ENCODE measurements at places on chromosomes 12 and 14. TPM values are rescaled to one million over a fixed set of nuclear protein-coding genes. Genes with fewer than 3 reads are reported as not detected.

GRCh38 chr12:61490526-61491498 lies 769.4 kb upstream of the USP15 start:
- DNase-seq: no peak

GRCh38 chr12:6954316-6955107 lies 3.4 kb downstream of the PTPN6 start:
- DNase-seq: peak; percentile 54

DNA sequence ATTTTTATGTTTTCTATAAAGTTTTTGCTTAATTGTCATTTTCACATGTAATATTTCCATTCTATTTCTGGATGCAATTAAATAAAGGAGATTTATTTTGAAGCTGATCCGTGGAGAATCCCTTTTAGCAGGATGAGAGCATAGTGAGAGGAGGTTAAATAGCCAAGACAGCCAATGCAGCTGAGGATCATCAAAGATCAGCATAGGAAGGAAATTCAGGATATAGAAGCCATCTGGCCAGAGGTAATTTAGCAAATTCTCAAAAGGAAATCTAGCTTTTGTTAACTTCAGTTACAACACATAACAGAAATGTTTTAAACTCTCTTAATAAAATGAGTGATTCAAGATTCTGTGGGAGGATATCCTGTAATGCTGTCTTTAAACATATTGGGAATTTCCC lies 122.8 kb upstream of the PDE3A start:
- no peak for DNase-seq

DNA sequence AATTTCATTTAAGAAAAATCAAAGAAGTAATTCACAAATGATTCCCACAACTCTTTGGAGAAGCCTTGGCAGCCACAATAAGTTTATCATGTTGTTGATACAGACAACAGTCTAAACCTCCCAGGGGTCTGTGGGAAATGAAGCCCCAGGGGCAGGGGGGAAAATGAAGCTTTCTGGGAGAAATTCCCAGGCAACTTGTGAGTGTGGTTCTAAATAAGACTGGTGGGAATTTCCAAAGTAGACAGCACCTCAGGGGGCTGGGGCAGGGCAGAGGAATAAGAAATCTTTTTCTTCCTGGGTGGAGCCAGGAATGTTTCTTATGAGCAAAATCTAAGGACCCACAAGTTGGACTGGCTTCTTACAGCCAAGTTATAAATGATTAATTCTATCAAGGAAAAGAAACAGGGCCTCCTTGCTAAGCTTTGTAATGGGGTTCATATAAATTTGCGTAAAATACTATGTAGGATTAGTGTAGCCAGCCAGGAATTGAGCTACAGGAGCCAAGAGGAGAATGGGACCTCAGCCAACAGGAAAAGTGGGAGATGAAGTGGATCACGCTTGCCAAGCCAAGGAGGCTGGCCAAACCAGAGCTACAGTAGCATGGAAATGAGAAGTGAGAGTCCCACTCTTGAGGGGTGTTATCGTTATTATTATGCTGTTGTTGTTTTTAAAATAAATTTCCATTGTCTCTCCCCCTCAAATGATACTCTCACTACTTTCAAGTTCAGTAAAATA lies 182.9 kb upstream of the FAR2 start:
- DNase-seq: no peak

DNA sequence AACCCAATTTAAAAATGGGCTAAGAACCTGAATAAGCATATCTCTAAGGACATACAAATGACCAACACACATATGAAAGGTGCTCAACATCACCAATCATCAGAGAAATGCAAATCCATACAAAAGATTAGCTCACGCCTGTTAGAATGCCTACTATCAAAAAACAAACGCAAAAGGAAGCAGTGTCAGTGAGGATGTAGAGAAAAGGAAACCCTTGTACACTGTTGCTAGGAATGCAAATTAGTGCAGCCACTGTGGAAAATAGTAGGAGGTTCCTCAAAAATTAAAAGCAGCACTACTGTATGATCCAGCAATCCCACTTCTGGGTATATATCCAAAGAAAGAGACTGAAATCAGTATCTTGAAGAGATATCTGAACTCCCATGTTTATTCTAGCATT lies 133.0 kb downstream of the CPNE8 start:
- no peak for DNase-seq

DNA sequence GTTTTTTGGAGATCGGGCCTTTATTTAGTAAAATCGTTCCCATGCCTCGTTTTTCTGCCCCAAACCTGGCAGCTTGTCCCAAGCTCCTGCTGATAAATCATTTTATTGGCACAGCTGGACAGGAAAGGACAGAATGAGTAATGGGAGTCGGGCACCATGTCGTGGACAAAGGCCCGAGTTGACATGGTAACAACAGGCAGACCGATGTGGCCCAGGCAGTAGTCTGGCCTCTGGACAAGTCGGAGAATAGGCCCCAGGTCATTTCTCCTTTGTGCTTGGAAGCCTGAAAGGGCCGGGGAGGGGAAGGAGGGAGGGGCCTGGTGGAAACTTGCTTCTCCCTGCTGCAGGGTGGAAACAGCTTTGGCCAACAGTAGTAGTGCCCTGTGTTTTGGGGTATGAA lies 234.9 kb downstream of the SUDS3 start:
- DNase-seq: no peak

DNA sequence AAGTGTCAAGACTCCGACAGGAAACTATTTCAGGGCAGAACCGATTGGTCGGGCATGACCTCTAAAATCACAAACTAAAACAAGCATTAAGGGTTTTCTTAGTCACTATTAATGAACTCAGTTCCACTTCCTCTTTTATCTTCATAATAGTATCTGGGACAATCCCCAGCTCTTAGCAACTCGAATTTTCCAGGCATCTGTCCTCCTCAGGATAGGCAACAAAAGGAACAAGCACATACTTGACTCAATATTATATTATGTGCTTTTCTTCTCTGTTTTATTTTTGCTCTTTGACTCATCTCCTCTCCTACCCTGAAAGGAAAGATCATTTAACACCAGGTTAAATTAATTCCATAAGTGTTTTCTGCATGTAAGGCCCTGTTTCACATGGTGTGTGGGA lies 638.3 kb upstream of the TBX3 start:
- no peak for DNase-seq

- DNase-seq: no peak
Observed at GRCh38 chr12:54251667-54252284, 28.1 kb downstream of the CBX5 start.

- no peak for DNase-seq
Observed at GRCh38 chr14:52846591-52846990, 55.2 kb upstream of the GNPNAT1 start.

DNA sequence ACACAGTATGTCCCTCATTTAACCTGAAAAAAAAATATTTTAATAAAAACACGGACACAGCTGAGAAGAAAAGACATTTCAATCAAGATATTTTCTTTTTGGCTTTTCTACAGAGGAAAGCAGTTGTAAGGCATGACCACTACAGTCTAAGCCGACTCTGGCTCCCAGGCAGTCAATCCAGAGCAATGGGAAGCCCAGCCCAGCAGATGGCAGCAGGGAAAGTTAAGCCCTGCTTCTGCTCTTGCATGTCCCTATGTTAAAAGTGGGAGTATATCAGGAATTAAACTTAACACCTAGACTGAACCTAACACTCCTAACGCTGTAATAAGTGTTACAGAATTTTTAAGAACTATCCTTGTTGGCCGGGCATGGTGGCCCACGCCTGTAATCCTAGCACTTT lies 19.5 kb upstream of the HAL start:
- DNase-seq: no peak

DNA sequence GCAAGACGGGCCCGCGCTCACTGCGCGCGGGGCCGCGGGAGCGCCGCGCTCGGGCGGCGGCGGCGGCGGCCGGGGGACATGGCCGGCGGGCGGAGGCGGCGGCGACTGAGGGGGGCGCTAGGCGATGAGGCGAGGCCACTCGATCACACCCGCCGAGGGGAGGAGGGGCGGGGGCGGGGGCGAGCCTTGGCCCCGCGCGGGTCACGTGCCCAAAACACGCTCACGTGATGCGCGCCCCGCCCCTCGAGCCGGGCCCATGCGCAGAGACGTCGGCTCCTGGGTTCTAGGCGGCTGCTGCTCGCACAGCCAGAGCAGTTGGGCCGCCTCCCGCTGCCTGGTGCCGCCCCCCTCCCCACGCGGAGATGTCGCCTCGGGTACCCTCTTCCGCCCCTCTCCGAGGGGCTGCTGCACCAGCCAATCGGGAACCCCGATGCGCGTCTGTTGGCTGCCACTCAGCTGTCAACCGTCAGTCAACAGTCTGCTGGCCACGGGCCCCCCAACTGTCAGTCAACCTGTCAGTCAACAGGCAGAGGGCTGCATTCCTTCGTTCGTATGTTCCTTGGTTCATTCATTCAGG lies at the start of gene SPPL3:
SPPL3 (minus strand) TSS at position 162 of the 577 bp plus-strand sequence. CDS start 491 bp downstream, outside the sequence.
- peak; percentile 98 for DNase-seq

DNA sequence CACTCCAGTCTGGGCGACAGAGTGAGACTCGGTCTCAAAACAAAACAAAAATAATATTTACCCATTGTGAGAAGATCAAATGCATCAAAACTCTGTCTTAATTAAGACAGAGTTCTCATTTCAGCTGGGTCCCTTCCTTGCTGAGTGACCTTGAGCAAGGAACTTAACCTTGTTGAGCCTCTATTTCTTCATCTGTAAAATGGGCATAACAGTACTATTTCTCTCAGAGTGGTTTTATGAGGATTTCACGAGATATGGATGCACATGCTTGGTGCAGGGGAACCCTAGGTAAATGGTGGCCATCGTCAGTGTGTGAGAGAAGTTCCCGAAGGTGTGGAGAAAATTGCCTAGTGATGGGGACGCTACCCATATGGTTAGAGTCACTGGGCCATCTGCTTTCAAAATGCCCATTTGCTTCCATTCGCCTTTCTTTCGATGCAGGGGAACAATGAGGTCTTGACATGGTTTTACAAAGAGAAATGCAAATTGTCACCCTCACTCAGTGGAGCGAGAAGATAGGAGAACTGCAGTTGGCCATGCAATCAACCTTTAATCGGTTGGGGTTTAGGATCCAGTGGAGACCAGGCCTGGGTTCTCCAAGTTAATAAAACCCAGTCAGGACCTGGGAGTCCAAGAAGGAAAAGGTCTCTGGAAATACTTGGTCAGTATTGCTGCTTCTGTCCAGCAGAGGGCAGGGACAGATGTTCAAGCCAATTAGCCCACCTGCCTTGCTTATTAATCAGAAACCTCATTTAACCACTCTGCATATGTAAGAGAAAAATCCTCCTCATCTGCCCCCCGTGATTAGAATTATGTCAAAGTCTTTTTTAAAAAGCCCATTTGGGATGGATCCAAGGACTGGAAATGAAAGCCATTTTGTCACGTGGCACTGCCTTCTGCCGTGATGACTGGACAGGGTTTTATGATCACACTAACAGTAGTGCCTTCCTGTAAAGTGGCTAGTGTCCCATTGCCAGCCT lies 37.2 kb downstream of the CFAP251 start:
- no peak for DNase-seq

DNA sequence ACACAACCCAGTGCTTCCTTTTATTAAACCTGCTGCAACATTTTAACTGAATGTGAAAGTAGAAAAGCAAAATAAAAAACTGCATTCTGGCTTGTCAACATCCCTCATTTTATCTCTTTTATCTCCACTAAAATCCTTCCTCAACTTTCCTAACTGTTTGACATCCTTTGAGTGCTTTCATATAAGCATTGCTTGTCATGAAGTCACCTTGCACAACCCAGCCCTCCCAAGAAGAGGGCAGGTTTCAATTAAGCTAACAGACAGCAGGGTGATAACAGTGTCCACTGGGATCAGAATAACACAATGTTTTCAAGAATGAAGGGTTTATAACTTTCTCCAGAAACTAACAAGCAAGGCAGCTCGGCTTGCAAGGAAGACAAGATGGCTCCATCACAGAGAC lies 16.3 kb upstream of the TSPAN8 start:
- no peak for DNase-seq

DNA sequence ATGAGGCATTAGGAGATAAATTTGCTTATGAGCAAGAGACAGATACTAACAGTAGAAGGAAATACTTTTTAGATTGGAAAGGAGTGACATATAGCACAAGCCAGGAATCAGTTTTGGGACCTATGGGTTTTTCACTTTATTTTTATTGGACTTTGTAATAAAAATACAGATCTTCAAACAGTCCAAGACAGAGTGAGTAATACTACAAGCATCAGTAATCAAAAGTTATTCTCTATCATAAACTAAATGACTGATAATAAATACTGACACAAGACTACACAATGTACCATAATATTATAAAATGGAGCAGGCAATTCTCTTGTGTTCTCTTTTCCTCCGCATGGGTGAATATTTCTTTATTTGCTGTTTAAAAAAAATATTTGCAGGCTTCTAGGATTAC lies 85.8 kb downstream of the DERA start:
- no peak for DNase-seq

- no peak for DNase-seq
Observed at GRCh38 chr14:68473794-68474193, 319.1 kb downstream of the ZFP36L1 start.

- DNase-seq: no peak
Observed at GRCh38 chr12:108955225-108955835, 65.5 kb downstream of the SVOP start.

- DNase-seq: no peak
Observed at GRCh38 chr14:76862546-76863282, 36.5 kb downstream of the LRRC74A start.

GRCh38 chr14:90275820-90276219 lies 19.5 kb downstream of the PSMC1 start:
- no peak for DNase-seq

- DNase-seq: no peak
Observed at GRCh38 chr12:29198901-29199300, 49.8 kb downstream of the FAR2 start.

- peak; percentile 87 for DNase-seq
Observed at GRCh38 chr14:59576332-59577294, at the start of gene CCDC175. TSS of gene CCDC175 (minus strand) at chr14:59576812. CDS start at chr14:59576775, 37 bp downstream.

DNA sequence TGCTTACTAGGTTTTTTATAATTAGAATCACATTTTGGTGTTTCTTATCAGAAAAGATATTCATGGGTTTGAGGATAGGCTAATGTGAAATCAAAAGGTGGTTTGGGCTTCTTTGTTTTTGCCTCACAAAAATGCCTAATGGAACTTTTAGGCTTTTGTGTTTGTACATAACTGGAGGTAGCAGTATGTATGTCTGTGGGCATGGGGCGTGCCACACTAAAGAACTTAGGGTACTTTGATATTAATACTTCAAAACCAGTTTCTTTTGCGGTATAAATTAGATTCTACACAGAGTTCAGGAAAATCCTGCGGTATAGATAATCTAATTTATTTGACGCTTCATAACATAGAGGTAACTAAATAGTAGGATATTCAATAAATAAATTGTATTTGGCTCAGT lies 1.9 kb downstream of the ETV6 start:
- no peak for DNase-seq

- no peak for DNase-seq
Observed at GRCh38 chr12:102498471-102498870, 18.1 kb upstream of the IGF1 start.

- DNase-seq: no peak
Observed at GRCh38 chr14:61498303-61498702, 176.9 kb downstream of the PRKCH start.

Gene TGFB3
- total RNA-seq: 3.5 TPM

Gene SDS
- total RNA-seq: 0.60 TPM

Gene FANCM
- 15.0 TPM for total RNA-seq

Gene FAM90A1
- total RNA-seq: 0.11 TPM

Gene RTN1
- not detected for total RNA-seq

Gene SYNJ2BP
- 14.9 TPM for total RNA-seq

Gene E2F7
- 20.3 TPM for total RNA-seq

Gene TMEM233
- not detected for total RNA-seq

Gene CDKL1
- 12.1 TPM for total RNA-seq

Gene PRKAG1
- total RNA-seq: 56.6 TPM

Gene AKAP6
- total RNA-seq: 1.00 TPM

Gene VASH1
- total RNA-seq: 7.0 TPM

Gene SRRM4
- total RNA-seq: not detected

Gene OVCH1
- not detected for total RNA-seq

Gene TPH2
- not detected for total RNA-seq

Gene ANKRD33
- total RNA-seq: not detected
